ENCODE measurements at places on chromosomes 3 and 15.

DNA sequence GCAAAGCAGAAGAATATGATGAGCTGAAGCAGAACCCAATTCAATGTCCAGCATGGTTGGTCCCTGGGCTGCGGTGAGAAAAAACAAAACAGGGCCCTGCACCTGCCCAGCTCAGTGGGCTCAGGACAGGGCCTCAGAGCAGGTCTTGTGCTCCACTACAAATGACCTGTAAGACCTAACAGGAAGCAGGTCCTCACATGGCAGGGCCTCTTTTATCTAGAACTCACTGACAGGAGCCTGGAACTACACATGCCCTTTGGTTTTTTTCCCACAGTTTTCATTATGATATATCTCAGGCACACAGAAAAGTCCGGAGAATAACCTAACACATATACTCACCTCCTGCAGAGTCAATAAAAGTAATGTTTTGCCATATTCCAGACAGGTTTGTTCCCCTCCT is 38.4 kb downstream of the CCDC12 start:
- no peak for DNase-seq

- no peak for DNase-seq
These were observed 70.4 kb downstream of the KLF13 start for GRCh38 chr15:31396881-31397560.

- DNase-seq, result no peak
These were observed 30.4 kb upstream of the LIMD1 start for GRCh38 chr3:45564172-45564571.

GRCh38 chr15:39539466-39539865 is 41.4 kb upstream of the THBS1 start:
- no peak for DNase-seq

DNA sequence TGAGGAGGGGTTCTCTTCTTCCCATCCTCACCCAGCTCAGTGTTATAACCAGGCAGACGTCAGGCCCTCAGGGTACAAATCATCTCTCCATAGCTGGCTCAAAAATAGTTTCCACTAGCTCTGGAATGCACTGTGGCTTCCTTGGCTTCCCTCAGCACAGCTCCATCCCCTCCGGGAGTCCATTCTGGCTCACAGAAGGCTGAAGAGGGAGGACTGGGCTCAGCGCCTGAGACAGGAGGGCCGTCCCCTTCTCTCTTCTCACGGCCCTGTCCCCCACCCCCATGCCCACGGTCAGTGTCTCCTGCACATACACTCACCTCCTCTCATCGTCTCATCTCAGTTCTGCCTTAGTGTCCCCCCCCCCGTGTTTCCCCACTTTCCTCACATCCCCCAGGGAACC is 50.1 kb downstream of the UMPS start:
- no peak for DNase-seq

GRCh38 chr3:139320551-139321309 is 23.1 kb upstream of the MRPS22 start:
- no peak for DNase-seq

DNA sequence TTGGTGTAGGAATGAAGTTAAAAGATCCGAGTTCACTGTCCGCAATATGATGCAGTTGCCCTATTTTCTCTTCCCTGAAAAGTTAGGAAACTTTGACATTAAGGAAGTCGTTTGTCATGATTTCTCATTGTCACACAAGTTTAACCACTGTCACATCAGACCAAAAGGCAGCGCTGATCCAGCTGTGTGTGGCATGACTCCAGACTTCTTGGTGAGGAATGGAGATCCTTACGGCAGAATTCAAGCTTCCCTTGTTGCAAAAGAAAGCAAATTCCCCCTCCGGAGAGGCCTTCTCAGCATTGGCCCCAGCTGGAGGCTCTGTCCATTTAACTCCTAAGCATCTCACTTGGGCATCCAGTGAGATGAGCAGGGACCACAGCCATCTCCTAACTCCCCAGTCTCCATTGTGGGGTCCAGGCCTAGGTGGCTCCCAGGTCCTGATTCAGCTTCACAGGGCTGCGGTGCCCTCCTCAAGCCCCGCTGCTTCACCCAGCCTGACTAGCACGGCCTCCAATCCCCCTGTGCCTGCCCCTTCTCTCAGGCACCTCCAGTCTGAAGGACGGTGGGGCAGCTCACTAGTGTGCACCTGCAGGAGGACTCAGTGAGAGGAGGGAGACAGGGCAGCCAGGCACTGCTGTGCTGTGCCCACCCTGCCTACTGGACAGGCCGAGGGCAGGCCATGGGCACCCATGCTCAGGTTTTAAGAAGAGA is 159.5 kb downstream of the CHSY1 start:
- no peak for DNase-seq

GRCh38 chr3:65875393-65876027 is 163.2 kb downstream of the MAGI1 start:
- DNase-seq, result no peak

- DNase-seq, result no peak
These were observed 3.2 kb downstream of the LRRFIP2 start for GRCh38 chr3:37171144-37171543.

DNA sequence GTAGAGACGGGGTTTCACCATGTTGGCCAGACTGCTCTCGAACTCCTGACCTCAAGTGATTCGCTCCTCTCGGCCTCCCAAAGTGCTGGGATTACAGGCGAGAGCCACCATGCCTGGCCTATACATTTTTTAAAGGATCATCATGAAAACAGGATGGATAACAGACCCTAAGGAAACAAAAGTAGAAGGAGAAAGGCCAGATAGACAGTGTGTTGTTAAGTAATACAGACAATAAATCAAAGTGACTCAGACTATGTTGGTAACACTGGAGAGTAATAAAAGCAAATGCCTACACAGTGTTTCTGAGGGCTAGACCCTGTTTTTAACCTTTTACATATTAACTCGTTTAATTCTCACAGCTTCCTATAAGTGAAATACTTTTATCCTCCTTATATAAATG is 133.8 kb upstream of the MCTP2 start:
- DNase-seq, result no peak

GRCh38 chr15:73683257-73683776 is 866 bp upstream of the CD276 start:
- no peak for DNase-seq

DNA sequence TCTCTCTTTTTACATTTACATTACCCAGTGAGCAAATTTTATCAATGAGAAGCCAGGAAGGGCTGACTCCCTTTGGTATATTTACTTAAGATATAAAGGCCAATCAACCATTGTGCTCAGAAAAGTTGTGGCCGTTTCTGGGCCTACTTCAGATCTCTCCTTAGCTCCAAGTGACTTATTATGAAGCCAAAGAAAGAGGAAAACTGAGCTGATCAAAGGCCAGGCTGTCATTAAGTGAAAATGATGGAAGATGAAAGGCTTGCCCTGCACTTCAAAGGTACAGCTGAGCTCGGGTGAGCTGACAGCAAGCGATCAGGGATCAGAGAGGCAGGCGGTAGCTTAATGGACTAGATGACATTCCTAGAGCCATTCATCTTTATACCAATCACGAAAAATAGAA is 24.8 kb downstream of the VGLL4 start:
- no peak for DNase-seq

DNA sequence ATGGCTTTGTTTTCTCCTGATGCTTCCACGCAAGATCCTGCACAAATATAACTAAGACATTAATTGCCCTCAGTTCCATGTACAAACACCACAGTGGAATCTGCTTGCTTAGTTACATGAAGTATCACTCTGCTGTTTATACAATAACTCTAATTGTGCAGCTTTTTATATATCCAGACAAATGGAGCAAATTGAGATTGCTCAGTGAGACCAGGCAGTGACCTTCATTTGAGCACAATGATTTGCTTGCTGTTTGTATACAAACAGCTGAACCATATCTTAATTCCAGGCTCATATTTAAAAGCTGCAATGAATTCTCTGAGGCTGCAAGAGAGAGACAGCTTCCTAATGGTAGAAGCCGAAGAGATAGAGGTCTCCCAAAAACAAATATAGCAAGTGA is 243.7 kb downstream of the CADPS start:
- DNase-seq, result no peak

- DNase-seq, result no peak
These were observed 139.1 kb upstream of the TPM1 start for GRCh38 chr15:62903437-62903836.

DNA sequence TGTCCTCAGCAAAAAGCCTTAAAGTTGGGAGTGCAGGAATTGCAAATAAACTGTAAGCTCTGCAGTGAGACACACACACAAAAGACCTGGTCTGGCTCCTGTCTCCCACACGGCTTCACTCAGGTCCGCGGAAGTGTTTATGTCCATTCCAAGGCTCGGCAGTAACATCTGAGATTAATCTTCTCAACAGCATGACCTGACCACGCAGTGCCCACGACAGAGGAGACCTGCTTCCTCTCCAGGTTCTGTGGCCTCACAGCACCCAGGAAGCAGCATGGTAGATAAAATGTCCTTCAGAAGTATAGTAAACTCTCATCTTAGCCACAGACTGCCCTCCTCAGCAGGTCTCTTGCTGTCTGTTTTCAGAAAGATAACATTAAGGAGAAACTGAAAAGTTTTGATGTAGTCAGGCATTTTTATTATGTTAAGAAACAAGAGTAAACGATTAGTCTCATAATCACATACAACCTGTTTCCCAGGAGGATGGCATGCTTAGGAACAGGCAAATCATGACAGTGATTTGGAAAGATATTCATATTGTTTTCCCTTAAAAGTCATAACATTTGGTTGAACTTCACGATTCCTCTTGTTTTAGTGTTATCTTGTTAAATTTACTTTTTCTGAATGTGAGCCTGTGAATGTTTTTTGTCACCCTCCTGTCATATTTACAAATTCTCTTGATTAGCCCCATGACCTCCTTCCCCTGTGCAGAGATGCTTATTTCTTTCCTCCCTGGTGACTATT is 34.6 kb downstream of the CD200R1L start:
- DNase-seq, result no peak

DNA sequence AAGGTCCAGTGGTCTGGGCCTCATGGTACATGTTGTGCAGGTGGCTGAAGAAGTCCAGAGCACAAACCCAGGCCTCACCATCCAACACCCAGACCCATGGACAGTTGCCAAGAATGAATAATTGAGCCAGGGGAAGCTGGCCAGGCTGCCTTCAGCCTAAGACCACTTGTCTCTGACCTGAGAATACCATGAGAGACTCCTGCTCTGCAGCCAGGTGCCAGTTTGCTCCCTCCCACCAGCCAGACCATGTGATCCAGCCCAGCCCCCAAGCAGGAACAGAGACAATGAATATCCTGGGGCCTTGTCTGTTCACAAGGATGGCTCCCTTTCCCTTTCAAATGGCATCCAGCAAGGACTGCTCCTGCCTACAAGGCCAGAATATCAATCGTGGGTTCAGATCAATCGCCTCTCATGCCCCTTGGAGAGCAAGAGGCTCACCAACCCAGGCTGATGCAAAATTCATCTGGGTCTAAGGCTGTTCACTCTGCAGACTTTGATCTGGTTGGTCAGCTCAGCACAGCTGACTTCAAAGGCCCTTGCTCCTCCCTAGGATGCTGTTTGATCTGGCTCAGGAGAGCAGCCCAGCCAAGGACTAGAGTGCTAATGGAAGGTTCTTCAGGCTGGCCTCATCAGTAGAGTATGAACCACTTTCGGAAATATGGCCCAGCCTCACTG is 13.4 kb downstream of the TRAIP start:
- DNase-seq, result no peak

- no peak for DNase-seq
These were observed 748.8 kb upstream of the CCDC54 start for GRCh38 chr3:106628407-106628806.

GRCh38 chr15:42371096-42371495 is 11.8 kb downstream of the CAPN3 start:
- no peak for DNase-seq

- no peak for DNase-seq
These were observed 338.5 kb downstream of the TUSC7 start for GRCh38 chr3:117047951-117048705.

DNA sequence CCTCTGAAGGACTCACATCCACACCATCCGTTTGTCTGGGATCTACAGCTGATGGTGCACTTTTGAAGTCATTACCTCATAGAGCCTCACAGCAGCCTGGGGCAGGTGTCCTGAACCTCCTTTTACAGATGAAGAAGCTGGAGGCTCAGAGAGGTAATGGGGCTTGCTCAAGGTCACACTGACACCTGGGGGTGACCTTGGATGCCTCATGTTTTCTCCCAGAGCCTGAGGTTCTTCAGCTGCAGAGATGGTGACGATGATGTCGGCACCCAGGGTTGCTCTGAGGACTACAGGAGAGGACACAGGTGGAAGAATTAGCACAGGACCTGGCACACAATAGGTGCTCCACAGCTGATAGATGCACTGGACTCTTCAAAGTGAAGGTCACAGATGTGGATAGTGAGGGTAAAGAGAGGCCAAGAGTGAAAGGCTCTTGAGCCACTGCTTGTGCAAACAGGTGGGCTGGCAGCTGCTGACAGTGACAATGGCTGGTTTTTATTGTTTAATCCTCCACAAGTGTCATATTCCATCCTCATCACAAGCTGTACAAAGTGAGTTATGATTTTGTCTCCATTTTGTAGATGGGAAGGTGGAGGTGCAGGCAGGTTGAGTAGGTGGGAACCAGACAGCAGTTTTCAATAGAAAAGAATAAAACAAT is 17.4 kb upstream of the ATP2B2 start:
- DNase-seq, result no peak

DNA sequence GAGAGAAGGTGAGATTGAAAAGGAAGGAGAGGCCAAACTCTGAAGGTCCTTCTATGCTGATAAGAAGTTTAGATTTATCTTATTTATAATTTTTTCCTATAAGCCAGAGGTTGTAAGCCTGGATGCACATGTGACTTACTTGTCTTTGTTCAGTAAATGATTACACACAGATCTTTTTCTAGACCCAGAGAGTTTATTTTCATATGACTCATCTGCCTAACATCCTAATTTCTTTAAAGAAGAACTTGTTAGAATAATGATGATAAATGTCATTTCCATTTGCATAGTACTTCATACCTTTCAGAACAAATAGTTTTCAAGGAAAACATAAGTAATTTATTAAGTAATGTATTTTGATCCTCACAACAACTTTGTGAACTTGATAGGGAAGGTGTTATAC is 434.8 kb upstream of the DPH6 start:
- DNase-seq, result no peak

- DNase-seq, result no peak
These were observed 45.2 kb downstream of the ATP2B2 start for GRCh38 chr3:10459954-10460754.

GRCh38 chr15:66129586-66129985 is 124.0 kb downstream of the MEGF11 start:
- DNase-seq, result no peak

GRCh38 chr15:76108021-76108723 is 48.4 kb downstream of the TMEM266 start:
- DNase-seq, result no peak

DNA sequence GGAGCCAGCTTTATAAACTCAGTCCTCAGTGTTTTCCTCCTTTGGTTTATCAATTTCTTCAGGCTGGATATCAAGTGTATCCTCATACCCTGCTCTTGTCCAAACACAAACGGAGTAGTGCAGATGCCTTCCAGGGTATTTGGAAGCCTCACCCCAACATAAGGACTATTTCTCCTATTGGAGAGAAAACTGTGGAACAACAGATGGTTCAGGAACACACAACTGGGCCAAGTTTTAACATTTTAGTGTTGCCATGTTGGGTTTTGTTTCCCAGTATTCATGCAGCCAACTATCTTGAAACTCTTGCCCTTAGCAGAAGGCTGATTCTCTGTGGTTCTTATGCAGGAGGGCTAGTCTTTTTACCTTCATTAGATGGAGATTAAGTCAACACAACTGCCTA is 398.1 kb downstream of the GABRB3 start:
- no peak for DNase-seq

- DNase-seq, result no peak
These were observed 105.0 kb upstream of the TLE3 start for GRCh38 chr15:70202756-70203155.

- no peak for DNase-seq
These were observed 2.5 kb downstream of the GXYLT2 start for GRCh38 chr3:72890166-72890925.

Measured in cerebellar nuclear complex (tissue), 1 donor.